SK-N-SH treated with all-trans-retinoic acid at 6 μM for 48 hours (cell line): ENCODE measurements at places on chromosomes 2 and 18.

GRCh38 chr18:8627107-8627472 lies 17.9 kb downstream of the RAB12 start:
- ATAC-seq, result no peak

GRCh38 chr2:32825291-32825712 lies 121.5 kb upstream of the LTBP1 start:
- ATAC-seq, result peak; percentile 78

DNA sequence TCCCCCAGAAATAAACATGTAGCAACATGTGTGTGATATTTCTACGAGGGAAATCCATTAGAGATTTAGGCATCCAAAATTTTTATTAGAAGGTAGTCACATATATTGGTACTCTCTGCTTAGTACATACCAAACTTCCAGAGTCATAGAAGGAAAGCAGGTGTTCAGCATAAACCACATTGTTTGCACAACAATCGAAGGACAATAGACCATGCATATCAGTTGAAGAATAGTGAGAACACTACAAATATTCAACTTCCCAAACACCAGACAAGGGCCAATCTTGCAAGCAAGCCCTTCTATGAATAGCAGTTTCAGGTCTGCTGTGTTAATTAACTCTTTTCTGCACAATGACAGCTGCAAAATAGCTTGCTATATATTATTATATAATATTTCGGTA lies 702.2 kb downstream of the ERBB4 start:
- ATAC-seq, result no peak

- ATAC-seq, result peak; percentile 71
Measured at GRCh38 chr2:231666171-231667095, 41.9 kb upstream of the PTMA start.

DNA sequence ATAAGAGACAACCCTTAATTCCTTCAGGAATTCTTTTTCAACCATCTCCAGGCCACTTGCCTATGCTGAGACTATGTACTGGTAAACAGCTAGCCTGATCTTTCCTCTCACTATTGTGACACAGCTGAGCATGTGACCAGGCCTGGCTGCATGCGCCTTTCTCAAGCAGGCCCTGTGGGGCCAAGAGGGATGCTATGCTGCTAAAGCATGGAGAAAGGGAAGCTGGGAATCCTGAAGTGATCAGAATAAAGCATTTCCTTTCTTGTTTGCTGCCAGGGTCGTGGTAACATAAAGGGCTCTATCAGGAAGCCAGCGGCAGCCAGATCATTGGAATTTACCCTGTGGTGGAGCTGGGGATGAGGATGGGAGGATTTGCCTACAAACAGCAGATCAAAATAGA lies 29.8 kb upstream of the LCLAT1 start:
- ATAC-seq, result no peak

- no peak for ATAC-seq
Measured at GRCh38 chr2:29528891-29529520, 392.4 kb downstream of the ALK start.
